Activated naive CD8-positive, alpha-beta T cell treated with anti-CD3 and anti-CD28 coated beads for 36 hours (primary cell): ENCODE measurements at places on chromosomes 1 and 21. TPM values are rescaled to one million over a fixed set of nuclear protein-coding genes. Genes with fewer than 3 reads are reported as not detected.

DNA sequence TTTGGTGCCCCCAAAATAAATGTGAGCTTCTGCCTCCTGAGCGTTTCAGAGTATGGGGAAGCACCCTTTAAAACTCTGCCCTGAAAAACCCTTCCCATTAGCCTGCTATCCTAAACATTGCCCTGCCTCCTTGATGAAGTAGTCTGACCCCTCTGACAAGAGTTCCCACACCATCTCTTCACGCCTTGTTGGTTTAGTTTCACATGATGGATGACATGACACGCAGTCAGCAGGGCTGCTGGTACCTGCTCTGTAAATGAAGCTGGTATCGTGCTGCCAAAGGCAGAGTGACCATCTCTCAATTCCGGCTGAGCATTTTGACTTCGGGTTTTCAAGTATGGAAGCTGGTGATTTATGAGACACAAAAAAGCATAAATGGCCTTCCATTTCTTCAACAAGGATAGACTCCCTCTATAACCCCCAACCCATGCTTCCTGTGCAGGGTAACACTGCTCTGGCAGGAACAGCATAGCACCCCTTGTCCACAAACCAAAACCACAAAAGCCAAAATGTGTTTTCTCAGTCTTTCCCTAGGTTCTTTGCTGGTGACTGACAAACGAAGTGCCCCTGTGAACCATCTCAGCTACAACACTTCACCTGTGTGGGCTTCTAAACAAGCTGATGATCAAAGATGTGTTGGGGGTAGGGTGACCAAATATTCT is 444.6 kb downstream of the NUF2 start:
- no peak for DNase-seq

GRCh38 chr1:110890474-110891196 is 17.7 kb downstream of the CD53 start:
- no peak for DNase-seq

- DNase-seq: no peak
These were observed 30.5 kb downstream of the CCDC185 start for GRCh38 chr1:223423641-223424233.

- peak; percentile 4 for DNase-seq
These were observed 33.4 kb downstream of the FAM78B start for GRCh38 chr1:166133276-166133841.

DNA sequence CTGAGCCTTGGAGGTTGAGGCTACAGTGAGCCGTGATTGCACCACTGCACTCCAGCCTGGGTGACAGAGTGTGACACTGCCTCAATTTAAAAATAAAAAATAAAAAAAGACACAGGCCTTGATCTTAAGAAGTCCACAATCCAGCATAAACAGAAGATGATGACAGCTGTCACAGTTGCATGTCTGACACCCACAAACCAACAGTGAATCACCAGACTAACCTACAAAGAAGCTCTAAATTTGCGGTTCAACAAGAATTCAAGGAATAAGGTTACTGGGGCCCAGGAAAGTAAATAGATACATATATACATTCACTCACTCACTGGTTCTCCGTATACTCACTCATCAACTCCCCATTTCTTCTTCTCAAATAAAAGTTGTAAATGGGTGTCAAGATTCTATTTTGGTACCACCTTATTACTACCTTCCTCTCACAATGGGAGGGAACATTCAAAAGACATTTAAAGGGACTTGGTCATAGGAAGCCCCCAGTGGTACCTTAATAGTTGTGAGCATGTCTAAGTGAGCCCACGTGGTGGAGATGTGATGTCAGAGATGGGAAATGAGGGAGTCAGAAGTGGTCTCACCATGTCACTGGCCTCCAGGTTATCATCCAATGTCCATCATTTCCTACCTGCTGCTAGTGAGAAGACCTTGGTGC is 66.9 kb upstream of the PRDX6 start:
- DNase-seq: no peak

DNA sequence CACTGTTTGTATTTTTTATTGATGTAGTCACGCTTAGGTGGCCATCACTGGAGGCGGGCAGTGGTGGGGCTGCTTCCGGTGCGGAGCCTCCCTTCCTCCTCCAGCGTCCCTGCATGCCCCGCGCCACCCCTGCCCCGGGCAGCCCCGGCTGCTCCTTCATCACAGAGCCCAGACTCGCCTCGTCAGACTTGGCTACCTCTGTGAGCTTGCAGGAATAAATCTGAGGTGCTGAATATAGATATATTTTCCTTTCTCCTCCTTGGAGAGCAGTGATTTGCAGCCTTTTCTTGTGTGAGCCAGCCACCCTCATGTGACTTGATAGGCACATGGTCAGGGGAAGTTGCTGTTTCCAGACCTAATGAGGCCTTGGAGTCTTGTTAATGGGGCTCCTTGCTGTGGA is 412.7 kb upstream of the VAMP3 start:
- DNase-seq: no peak

CCDC185 gene
- total RNA-seq: not detected

CFAP107 gene
- not detected for total RNA-seq

TAS1R1 gene
- total RNA-seq: not detected
